GM19239 (cell line): ENCODE measurements at places on chromosomes 1 and 21.

GRCh38 chr1:159067699-159068621, 8.6 kb downstream of the AIM2 start:
- DNase-seq, result peak; percentile 26

GRCh38 chr1:174079796-174080195, 57.6 kb upstream of the RC3H1 start:
- no peak for DNase-seq

- no peak for DNase-seq
Measured at GRCh38 chr1:220497220-220497947, 30.6 kb upstream of the MARK1 start.

GRCh38 chr1:94247138-94248094, 10.0 kb upstream of the ARHGAP29 start:
- DNase-seq, result peak; percentile 35

- DNase-seq, result no peak
Measured at GRCh38 chr1:22751124-22751531, 40.5 kb downstream of the EPHB2 start.

DNA sequence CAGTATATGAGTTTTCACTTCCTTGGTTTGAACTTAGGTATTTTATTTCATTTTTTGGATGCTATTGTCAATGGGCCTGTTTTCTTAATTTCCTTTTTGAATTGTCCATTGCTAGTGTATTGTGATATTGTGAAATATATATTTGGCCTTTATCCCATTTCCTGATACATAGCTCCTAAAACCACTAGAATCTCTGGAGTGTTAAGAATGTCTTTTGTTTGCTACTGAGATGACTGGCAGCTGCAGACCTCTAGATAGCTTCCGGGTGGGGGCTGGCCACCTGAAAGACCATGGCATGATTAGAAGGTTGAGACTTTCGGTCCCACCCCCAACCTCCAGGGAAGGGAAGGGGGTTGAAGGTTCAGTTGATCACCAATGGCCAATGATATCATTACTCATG, 245.4 kb downstream of the KCNJ6 start:
- DNase-seq, result no peak
